ENCODE measurements at places on chromosomes 5 and 9. TPM values are rescaled to one million over a fixed set of nuclear protein-coding genes. Genes with fewer than 3 reads are reported as not detected.

- no peak for DNase-seq
Observed at GRCh38 chr5:180085837-180086236, 14.3 kb upstream of the RNF130 start.

DNA sequence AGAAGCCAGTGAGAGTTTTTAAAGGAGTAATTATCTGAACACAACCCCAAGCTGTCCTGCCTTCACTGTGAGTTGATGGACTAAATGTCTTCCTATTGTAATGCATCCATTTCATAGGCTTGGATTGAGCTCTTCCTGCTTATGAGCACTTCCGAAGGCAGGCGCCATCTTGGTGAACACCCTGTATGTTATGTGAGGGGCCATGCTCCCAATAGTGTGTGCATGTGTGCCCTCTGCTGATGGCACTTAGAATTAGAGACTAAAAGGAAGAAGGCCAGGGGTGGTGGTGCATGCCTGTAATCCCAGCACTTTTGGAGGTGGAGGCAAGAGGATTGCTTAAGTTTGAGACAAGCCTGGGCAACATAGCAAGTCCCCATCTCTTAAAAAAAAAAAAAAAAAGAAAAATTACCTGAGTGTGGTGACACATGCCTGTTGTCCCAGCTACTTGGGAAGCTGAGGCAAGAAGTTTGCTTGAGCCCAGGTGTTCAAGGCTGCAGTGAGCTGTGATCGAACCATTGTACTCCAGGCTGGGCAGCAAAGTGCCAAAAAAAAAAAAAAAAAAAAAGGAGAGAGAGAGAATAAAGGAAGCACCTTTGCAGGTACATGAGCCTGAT is 65.0 kb downstream of the C9orf152 start:
- no peak for DNase-seq

- no peak for DNase-seq
Observed at GRCh38 chr9:98707166-98708102, 1.3 kb downstream of the GABBR2 start.

GRCh38 chr5:64299805-64300204 is 134.2 kb downstream of the RNF180 start:
- no peak for DNase-seq

- peak; percentile 40 for DNase-seq
Observed at GRCh38 chr5:170420806-170421412, 31.7 kb upstream of the KCNMB1 start.

DNA sequence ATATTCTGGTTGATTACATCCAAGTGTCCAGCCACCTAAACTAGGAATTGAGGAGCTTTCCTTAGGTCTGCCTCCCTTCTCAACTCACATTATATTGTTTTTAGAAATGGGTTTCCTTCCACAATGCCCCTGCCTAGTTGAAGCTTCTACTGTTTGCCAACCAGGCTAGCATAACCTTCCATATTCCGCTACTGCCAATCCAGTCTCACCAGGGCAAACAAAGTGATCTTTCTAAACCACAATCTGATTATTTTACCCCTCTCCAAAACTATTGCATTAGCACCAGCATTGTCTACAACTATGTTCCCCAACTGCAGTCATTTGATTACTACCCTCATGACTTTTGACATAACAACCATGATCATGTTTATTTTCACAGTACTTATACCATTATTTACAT is 115.8 kb upstream of the RASEF start:
- no peak for DNase-seq

GRCh38 chr5:3825531-3826451 is 230.2 kb downstream of the IRX1 start:
- DNase-seq: no peak

- DNase-seq: no peak
Observed at GRCh38 chr5:176738637-176739250, 71.6 kb upstream of the UNC5A start.

DNA sequence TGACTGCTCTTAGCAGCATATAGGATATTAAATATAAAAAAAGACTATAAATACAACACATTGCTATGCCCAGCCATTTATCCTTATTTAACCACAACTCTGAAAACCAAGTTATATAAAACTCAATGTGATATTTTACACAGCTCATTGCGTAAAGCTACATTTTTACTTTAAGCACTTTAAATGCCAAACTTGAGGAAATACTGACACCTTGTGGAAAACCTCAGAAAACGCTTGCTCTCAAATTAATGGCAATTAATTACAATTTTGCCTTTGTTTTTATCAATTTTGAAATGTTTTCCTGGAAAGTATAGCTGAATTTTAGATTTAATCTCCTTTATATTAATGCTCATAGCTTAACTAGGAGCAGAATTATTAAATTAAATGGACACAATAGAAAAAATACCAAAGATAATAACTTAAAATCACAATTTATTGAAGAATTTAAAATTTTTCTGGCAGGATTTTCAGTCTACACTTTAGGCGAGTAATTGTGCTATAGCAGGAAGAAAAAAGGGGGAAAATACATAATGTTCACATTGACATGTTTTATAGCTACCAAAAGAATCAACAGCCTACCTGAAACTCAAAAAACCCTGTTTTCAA is 25.2 kb upstream of the PLAC8L1 start:
- DNase-seq: no peak

DNA sequence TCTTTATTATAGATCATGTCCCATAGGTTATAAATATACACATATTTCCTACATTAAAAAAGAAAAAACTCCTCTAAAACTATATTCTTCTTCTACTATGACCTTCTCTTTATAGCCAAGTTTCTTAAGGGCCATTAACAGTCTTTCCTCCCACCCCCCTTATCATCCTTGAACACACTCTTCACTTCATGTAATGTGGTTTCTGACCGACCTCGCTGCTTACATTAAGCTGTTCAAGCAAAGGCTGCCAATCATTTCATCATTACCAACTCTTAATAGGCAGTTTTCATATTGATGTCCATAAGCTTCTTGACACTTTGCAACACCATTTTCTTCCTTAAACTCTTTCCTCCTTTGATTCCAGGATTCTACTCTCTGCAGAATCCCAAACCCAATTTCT is 283.0 kb upstream of the PCSK5 start:
- DNase-seq: no peak

DNA sequence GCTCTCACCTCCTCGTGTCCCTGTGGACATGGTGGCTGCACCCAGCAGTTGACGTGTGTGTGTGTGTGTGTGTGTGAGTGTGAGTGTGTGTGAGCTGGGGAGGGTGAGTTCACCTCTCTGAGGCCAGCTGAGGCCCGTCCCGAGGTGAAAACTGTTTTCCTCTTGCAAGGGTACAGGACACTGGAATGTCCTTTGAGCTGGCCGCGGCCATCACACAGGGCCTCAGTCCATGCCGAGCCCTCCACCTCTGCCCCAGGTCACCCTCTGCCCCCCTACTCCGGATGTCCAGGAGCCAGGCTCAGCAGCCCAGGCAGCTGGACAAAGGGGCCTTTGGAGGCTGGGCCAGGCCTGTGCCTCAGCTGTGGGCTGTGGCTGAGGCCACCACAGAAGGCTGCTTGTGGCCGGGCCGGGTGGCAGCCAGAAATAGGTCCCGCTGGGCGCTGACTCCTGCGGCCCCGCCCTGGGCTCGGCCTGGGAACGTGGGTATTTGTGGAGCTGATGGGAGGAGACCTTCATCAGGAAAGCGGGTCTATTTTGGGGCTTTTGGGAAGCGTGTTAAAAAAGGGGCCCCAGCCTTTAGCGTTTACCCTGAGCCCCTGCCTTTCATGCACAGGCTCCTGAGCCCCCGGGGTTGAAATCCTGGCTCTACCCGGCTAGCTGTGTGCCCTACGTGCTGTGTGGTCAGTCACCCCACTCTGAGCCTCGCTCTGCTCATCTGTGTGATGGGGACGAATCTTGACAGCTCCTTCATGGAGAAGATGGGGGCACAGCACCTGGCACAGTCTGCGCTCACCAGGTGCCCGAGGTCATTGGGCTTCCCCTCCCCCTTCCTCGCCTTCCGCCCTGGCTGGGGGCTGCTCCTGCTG is 75.1 kb upstream of the IER5L start:
- no peak for DNase-seq

GRCh38 chr5:55993731-55994494 is 850 bp downstream of the IL6ST start:
- no peak for DNase-seq

DNA sequence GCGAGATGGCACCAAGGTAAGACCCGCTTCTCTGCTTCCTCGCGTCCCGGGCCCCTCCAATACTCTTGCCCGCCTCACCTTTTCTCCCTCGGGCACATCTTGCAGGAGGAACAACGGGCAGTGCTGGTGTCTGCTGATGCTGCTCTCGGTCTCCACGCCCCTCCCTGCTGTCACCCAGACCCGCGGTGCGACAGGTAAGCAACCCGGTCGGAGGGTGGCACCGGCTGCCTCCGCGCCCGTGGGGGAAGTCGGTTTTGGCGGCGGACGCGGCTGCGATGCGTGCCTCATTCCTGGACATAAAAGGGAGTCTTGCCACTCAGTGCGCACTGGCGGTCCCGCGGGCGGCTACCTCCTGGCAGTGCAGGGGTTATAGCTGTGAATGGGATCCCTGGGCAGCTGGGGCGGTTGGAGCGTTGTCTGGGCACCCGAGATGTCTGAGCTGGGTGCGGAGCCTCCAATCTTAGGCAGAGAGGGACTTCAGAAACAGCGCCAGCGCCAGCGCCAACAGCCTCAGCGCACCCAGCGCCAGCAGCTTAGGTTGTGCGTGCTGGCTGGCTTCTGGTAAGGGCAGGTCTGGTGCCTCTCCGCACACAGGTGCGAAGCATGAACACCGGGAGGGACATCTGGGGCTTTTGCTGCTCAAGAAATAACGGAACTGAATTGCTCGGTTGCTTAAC is 488 bp downstream of the COL15A1 start:
- DNase-seq: no peak

DNA sequence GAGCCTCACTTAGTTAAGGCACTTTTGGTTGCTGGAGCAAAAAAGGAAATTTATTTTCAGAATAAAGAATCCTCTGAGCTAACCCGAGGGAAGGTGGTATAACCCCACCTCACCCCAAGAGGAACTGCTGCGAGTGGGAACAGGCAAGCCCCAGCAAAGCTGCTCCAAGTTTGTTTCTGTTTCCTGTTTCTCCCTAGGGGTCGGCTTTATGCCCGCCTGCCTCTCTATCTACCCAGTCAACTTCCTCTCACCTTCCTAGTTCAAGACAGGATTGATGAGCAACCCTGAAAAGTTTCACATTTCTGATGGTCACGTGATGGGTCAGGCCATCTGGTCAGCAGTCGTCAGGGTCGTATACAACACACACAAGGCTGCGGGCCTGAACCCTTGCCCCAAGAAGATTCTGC is 31.1 kb downstream of the TRIO start:
- no peak for DNase-seq

DNA sequence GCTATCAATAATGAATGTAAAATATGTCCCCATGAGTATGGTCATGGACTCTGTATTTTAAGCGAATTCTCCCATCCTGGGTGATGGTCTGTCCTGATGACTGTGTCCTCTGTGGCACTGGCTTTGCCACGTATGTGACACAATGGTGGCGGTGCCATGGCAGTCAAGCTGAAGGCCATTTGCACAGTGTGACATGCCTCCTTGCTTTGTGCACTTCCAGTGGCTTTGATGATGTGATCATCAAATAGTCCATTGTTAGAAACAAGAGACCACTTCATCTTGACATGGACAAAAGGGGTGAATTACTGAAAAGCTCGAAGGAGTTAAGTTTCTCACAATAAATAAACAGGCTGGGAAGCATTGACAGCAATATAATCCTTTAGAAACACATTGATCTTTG is 31.0 kb upstream of the PRRC1 start:
- no peak for DNase-seq

GRCh38 chr5:93746406-93747056 is 5.1 kb upstream of the POU5F2 start:
- no peak for DNase-seq

GRCh38 chr5:116291271-116291670 is 206.4 kb downstream of the COMMD10 start:
- DNase-seq: no peak

DNA sequence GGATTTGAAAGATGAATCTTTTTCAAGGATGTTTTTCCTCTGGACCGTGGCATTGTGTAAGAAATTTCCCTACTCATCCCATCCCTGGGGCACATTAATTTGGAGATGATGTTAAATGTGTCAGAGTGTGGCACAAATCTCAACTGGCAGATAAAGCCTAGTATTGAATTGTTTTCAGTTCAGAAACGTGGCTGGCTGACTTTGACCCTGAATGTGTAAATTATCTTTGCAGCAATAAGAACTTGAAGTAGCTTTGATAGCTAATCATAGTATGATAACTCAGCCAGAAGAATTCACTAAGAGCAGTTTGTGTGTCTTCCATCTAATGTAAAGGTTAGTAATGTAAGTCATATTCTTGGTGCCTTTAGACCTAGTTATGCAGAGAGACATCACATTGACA is 238.4 kb upstream of the DMRT1 start:
- DNase-seq: no peak

DNA sequence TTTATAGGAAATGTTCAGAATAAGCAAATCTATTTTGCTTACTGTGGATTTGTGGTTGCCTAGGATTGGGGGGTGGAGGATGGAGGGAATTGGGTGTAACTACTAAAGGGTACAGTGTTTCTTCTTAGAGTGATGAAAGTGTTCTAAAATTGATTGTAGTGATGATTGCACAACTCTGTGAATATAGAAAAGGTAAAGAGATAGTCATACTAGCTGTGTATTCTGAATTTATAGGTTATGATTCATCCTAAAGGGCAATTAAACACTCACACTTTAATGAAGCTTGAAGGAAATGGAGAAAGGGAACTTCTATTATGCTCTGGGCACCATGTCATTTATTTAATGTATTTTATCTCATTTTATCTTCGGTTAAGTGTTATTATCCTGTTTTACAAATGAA is 9.9 kb downstream of the TXNDC8 start:
- DNase-seq: no peak

DNA sequence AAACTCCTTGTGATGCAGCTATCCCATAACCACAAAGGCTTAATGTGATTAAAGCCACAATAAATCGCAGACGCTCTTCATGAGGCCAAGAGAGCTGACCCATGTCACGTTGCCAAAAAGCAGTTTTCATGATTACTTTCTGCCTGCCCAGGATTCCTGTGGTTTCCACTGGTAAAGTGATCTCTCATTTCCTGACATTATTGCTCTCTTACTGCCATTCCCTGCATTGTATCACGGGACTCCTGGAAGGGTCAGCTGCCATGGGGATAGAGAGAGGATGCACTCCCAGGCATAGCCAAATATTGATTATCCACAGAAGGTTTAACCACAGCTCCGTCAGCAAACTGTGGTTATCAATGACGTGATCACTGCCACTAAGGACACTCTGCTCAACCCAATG is 103.8 kb upstream of the SLC1A3 start:
- no peak for DNase-seq

Gene ANKRD18A
- total RNA-seq: 2.1 TPM

Gene SEMA4D
- total RNA-seq: 248 TPM

Gene BTNL3
- not detected for total RNA-seq

Gene C5orf63
- 6.1 TPM for total RNA-seq

Gene TMEM215
- not detected for total RNA-seq

Gene ODF2
- total RNA-seq: 58.5 TPM

Gene TMEFF1
- 0.24 TPM for total RNA-seq

Gene ZNF618
- total RNA-seq: 0.21 TPM

Gene PTGES
- not detected for total RNA-seq

Gene GMCL2
- total RNA-seq: not detected

Gene PTGR1
- 0.26 TPM for total RNA-seq

Gene QRFP
- not detected for total RNA-seq

Gene OR1L6
- total RNA-seq: not detected

Gene COL15A1
- 0.05 TPM for total RNA-seq

Gene SLC34A1
- not detected for total RNA-seq

Gene TNC
- total RNA-seq: 0.51 TPM
